ENCODE measurements at places on chromosomes 1 and 21.

DNA sequence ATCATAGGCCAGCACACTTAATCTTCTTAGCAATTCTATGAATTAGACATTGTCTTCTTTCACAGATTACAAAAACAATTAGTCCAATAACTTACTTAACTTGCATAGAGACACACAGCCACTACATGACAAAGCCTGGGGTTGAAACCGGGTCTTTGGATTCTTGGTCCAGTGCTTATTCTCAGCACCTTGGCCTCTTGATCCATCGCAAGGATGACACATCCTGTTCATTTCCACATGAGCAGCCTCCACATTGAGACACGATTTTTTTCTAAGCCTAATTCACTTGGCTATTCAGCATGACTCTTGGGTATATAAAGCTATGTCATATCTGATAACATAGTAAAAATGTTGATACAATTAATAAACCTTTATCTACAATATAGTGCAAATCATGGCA lies 221.0 kb upstream of the FOXD3 start:
- DNase-seq = no peak

GRCh38 chr1:203036537-203036936 lies 10.2 kb downstream of the PPFIA4 start:
- no peak for DNase-seq

GRCh38 chr1:182669266-182669665 lies 15.1 kb downstream of the RGS8 start:
- DNase-seq = no peak

GRCh38 chr1:90193116-90193515 lies 198.2 kb downstream of the ZNF326 start:
- no peak for DNase-seq

DNA sequence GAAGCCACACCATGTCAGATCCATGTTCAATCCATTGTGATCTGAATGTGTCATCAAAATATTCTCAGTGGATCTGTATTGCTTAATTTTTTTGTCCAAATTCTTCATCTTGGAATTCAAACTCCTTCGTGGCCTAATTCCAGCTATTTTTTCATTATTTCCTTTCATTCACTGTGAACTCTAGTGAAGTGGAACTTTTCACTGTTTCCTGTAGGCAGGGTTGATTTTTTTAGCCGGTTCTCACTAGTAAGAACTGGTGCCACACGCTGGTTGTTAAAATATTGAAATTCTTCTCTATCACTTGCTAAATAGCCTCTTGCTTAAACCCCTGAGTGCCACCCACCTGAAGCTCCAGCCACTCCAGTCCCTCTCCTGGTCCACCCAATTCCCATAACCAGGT lies 7.6 kb upstream of the S100A11 start:
- DNase-seq = no peak

DNA sequence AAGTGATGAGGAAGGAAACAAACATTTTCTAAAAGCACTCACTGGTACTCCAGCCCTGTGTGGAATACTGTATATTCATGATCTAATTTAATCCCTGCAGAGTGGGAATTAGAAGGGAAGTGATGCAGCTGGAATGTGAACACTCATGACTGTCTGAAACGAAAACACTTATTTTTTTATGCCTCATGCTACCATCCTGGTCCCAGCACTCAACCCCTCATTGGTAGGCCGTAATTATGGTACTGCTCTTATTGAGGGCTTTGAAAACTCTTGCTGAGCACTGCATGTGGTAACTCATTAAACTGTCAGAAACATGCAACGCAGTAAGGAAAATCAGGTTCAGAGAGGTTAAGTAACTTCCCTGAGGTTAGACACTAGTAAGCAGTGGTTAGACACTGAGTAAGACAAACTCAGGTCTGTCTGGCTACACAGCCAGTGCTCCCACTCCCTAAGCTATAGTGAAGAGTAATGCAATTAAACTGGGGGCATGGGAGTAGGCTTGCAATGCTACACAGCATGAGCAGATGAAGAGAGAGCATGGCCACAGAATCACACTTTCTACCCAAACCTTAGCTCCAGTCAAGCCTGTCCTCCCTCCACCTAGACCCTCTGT lies 17.3 kb upstream of the TNFSF4 start:
- no peak for DNase-seq

DNA sequence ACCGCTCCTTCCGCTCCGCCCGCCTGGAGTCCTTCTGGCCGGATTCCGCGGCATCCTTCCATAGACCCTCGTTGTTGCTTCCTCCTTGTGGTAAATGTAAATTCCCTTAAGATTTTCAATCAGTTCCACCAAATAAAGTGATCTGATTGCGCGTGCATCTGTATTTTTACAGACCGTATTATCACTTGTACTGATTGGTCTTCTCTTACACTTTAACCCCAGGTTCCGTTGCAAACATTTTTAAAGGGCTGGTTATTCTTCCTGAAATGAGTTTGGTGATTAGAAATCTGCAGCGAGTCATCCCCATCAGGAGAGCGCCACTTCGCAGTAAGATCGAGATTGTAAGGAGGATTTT lies 483 bp downstream of the YBEY start:
- no peak for DNase-seq

All from stimulated activated CD4-positive, alpha-beta T cell treated with anti-CD3 and anti-CD28 coated beads, TNF-alpha, amount 100 ng/mL, for 1 hour (primary cell).